Cardiac atrium fibroblast (primary cell): ENCODE measurements at places on chromosomes 7 and 10. TPM values are rescaled to one million over a fixed set of nuclear protein-coding genes. Genes with fewer than 3 reads are reported as not detected.

Gene BMPER
- total RNA-seq = 23.5 and 29.8 TPM in 2 replicates

Gene TFR2
- total RNA-seq = 2.9 and 4.5 TPM in 2 replicates

Gene OR2A5
- total RNA-seq = not detected in 2 replicates

Gene CFAP70
- total RNA-seq = 0.16 and 0.18 TPM in 2 replicates

Gene HOXA3
- not detected in 2 replicates for total RNA-seq

Gene PHKG1
- not detected in 2 replicates for total RNA-seq
